ENCODE measurements at places on chromosomes 1 and 21.

DNA sequence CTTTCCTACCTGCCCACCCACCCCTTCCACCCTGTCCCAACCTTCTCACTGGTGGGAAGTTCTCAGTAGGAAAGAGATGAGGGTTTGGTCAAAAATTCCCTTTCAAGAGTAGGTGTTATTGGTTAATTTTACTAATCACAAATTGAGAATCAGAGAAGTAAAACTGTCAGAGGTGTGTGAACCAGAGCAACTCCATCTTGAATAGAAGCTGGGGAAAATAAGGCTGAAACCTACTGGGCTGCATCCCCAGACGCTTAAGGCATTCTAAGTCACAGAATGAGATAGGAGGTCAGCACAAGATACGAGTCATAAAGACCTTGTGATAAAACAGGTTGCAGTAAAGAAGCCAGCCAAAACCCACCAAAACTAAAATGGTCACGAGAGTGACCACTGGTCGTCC lies 11.5 kb downstream of the PLA2G2D start:
- no peak for DNase-seq

GRCh38 chr1:69528376-69528775 lies 39.3 kb upstream of the LRRC7 start:
- no peak for DNase-seq

GRCh38 chr1:12161662-12162458 lies 4.9 kb upstream of the TNFRSF1B start:
- peak; percentile 94 for DNase-seq

GRCh38 chr1:229220163-229220846 lies 50.6 kb upstream of the RAB4A start:
- DNase-seq, result no peak

DNA sequence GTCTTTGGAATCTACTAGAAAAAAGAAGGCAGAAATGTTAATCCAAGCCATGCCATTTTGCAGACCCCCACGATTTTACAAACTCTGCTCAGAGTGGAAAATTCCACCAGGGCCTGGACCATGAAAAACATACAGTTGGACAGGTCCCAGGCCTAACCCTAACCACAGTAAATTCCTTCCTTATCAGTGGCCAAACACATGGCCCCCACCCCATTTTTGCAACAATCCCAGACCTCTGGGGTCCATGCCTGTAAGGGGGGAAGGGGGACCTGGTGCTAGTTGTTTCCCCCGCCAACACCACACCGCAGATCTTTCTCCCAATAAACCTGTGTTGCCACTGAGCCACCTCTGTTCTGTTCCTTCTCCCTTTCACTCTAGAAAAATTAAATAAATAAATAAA lies 1352.7 kb downstream of the AMY1C start:
- DNase-seq, result no peak

GRCh38 chr1:110630839-110631663 lies 24.9 kb upstream of the KCNA2 start:
- DNase-seq, result peak; percentile 90
